Stimulated activated CD8-positive, alpha-beta memory T cell treated with anti-CD3 and anti-CD28 coated beads, Interleukin-7, amount 100 ng/mL, for 24 hours (primary cell): ENCODE measurements at places on chromosomes 16 and 17.

- DNase-seq = no peak
Measured at GRCh38 chr17:70136131-70136530, 33.2 kb upstream of the KCNJ2 start.

- no peak for DNase-seq
Measured at GRCh38 chr17:41211845-41212466, 14.5 kb upstream of the KRTAP9-2 start.

DNA sequence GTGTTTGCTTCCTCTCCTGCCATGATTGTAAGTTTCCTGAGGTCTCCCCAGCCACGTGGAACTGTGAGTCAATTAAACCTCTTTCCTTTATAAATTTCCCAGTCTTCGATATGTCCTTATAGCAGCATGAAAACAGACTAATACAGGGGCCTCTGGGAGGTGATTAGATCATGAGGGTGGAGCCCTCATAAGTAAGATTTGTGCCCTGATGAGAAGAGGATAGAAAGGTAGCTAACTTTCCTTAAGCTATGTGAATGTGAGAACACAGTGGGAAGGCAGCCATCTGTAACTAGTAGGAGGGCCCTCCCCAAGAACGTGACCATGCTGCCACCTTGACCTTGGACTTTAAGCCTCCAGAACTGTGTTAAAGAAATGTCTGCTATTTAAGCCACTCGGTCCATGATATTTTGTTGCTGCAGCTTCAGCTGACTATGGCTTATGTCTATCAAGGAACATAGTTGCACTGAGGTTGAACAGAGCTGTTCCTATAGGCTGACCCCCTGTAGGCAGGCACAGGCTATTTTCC, 30.7 kb downstream of the WWOX start:
- no peak for DNase-seq

- DNase-seq = no peak
Measured at GRCh38 chr16:29708917-29709600, 30.1 kb downstream of the QPRT start.

DNA sequence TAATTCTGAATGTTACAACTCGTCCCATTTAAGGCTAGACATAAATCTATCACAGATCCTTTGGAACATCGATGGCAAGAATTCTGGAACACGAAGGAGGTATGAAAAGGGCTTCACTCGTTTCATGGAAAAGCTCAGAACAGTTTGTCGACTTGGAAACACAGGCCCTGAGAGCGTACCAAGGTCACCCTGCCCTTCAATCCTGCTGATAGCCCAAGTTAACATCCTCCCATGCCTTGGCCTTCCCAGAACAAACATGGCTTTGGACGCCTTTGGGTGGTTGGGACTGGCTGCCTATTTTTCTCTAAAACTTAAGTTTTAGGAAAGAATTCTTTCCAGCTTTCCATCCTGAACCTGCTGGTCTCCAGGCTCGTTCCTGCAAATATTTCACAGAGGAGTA, 396.1 kb downstream of the MAF start:
- DNase-seq = no peak

GRCh38 chr17:4098521-4099209, 44.2 kb downstream of the ZZEF1 start:
- no peak for DNase-seq

DNA sequence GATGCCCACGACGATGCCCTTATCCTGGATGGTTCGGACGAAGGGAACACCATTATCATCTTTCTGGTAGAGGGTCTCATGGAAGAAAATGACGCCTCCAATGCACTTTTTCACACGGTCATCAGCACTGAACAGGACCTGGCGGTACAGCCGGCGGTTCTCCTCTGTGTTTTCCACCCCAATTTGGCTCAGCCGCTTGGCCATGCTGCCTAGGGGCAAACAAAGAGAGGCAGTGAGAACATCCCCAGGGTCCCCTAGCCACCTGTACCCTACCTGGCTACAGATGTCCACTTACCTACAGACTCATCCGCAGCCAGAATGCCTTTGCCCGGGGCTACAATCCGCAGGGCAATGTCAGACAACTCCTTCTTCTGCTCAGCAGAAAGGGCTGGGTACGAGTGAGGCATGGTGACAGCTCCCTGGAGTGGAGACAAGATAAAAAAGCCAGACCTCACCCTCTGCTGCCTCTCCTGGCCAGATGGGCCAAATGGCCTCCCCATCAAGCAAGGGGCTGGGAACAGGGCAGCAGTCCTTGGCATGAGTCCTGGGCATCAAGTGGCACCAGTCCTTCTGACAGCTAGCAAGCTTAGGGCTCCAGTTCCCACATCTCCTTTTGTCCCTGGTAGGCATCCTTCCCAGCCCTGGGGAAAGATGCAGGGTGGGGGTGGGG, 1.4 kb downstream of the ALDOC start:
- no peak for DNase-seq

- DNase-seq = no peak
Measured at GRCh38 chr17:52505601-52506000, 347.1 kb upstream of the CA10 start.

GRCh38 chr17:35433075-35433894, 985 bp upstream of the SLFN12 start:
- DNase-seq = no peak

GRCh38 chr17:27233776-27234175, 60.1 kb upstream of the WSB1 start:
- no peak for DNase-seq

GRCh38 chr17:40306395-40306794, 2.6 kb upstream of the RARA start:
- DNase-seq = no peak

DNA sequence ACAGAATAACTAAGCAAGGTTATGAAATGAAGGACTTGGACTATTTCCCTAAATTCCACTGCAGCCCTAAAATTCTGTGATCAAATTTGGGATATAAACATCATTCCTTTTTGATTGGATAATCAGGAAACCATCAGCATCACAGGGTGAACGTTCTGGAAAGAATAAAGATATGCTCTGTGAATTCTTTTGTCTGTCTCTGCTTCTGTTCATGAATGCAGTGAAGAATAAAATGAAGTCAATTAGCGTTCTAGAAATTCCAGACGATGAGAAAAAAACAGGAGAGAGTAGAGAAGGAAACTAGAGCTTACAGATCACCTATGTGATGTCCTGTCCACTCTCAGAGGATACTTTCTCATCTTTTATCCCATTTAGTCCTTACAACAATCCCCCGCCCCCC, 295.1 kb upstream of the SOX9 start:
- no peak for DNase-seq

GRCh38 chr17:49890852-49891251, 43.0 kb upstream of the TAC4 start:
- DNase-seq = no peak

DNA sequence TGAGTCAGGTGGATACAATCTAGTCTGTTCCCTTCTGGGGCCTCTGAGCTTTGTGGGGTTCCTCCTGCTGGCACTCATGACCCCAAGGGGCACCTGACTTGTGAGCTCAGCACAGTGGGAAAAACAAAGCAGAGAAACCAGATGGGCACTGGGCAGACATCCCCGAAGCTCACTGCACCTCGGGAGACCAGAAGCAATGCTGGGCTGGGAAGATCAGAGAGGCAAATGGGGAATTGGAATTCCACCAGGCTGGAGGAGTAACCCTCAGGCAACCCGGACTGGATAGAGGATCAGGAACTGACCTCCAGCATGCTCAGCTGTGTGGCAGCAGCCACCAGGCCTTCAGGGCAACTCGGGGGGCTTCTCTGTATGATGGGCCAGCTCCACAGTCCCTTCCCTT, 50.3 kb downstream of the ABCC12 start:
- no peak for DNase-seq

DNA sequence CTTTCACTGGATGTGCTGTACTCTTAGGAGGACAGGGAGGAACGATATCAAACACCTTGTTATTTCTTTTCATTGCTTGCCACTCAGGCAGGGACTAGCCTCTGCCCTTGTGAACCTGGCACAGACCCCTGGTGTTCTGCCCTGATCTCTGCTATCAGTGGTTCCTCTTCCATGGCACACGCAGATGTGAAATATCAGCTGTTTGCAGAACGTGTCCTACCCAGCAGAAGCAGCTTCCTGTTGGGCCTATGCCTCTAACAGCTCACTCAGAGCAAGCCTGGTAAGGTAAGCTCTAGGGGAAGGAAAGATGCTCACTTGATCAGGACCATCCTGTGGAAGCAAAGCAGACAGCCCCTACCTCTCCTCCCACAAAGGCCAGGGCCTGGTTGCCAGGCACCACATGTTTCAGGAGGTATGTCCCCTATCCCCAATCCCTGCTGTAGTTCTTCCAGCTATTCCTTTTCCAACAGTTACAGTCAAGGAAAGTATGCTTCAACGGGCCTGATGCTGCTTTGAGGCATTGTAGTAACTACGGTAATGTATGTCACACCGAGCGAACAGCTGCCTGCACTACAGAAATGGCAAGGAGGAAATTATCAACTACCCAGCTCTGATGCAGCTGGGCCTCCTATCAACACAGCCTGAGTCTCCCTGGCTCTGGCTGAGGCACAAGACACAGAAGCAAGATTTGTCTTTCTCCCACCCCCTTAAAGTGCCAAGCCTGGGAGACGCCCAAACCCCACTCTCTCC, 41.3 kb upstream of the GFOD2 start:
- no peak for DNase-seq

- no peak for DNase-seq
Measured at GRCh38 chr16:52095471-52095870, 451.5 kb downstream of the TOX3 start.

GRCh38 chr16:19071811-19072777, 4.7 kb downstream of the COQ7 start:
- peak; percentile 40 for DNase-seq

- no peak for DNase-seq
Measured at GRCh38 chr16:88595101-88595500, 24.9 kb downstream of the ZC3H18 start.

DNA sequence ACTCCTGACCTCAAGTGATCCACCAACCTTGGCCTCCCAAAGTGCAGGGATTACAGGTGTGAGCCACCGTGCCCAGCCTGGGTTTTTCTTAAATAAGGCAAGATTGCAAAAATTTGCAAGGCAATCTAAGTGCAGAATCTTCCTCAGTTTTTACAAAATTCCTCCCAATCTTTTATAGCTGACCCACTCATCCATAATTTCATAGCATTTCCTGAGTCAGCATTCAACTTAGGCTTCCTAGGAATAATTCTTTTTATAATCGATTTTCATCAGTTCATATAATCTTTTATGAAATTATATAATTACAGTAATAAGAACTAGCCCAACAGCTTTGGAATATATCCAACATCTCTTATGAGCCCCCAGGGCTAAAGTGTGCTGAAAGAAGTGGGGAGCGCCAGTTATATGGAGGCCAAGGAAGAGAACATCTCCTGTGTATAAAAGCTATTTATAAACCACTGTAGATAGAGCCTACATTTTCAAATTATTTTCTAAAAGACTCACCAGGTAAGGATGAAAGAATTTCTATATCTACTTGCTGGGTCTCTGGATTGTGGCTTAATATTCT, 14.8 kb downstream of the COIL start:
- DNase-seq = no peak

DNA sequence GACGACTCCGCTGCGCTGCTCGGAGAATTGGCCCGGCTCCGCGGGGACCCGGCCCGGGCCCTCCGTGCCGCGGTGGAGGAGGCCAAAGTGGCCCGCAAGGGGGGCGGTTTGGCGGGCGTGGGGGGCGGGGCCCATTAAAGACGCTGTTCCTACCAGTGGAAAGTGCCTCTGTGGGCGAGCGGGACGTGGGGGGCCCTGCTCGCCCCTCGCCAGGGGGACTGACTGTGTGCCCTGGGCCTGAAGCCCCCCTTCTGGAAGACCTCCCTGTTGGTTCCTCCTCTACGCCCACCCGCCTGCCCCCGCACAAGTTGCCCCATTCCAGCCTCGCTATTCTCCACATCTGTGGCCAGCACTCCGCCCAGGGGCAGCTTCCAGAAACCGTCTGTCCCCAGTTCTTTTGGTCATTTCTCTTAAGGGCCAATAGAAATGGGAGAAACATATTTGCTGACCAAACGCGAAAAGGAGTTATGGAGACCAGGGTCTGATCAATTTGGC, 1.9 kb upstream of the FGF11 start:
- DNase-seq = no peak

GRCh38 chr17:78940708-78941107, 15.5 kb upstream of the TIMP2 start:
- no peak for DNase-seq

GRCh38 chr17:6071528-6072065, 1.4 kb downstream of the WSCD1 start:
- no peak for DNase-seq

DNA sequence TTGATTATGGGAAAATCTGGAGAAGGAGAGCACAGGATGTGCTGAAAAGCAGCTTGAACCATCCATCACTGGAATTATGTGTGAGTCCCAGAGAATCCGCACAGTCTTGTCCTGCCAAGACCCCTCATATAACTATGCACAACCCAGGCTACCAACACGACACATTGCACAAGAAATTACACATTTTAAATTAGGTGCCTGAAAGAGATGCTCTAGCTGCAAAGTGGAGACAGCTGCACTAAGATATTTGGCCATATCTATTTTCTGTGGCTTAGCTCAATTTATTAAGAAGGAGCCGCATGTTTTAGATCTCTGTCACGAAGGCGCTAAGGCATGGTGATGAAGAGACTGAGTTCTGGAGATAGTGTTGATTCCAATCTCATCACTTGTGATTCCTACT, 1308.4 kb downstream of the CDH8 start:
- no peak for DNase-seq

DNA sequence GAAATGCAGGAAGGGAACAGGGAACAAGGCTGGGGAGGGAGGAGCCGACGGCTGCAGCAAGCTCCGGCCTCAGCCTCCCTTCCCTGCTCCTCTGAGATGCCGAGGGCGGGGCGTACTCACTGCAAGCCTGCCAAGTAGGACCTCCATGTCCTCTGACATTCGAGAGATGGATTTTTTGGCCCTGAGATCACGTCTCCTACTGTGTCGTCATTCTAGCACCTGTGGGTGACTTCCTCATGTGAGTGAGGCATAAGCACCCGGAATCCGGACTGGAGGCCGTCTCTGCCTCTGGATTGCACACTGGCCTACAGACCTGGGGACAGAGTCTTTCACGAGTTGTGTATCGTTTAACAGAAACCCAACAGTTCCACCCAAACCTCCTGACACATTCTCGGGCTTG, 14.5 kb downstream of the MRM3 start:
- no peak for DNase-seq

DNA sequence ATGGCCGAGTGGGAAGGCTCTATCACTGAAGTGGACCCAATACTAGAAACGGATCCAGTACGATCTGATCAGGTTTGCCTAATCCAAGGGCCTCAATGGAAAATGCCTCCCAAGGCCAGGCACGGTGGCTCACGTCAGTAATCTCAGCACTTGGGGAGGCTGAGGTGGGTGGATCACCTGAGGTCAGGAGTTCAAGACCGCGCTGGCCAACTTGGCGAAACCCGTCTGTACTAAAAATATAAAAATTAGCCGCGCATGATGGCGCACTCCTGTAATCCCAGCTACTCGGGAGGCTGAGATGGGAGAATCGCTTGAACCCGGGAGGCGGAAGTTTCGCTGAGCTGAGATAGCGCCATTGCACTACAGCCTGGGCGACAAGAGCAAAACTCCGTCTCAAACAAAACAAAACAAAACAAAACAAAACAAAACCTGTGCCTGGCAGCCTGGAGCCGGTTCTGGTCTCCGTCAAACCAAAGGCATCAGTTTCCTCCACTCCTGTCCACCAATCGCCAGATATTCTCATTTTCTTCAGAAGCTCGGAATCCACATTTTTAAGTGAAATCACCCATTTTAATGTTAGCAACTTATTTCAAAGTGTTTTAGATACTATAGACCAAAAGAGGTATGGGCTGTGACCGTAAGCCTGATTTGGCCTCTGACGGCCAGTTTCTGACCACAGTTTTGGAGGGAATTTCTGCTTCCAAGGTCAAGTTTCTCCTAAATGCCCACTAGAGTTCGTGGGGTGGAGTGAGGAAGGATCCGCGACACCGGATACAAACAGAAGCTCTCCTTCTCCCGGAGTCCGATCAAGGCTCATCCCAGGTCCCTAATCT, 664 bp downstream of the NQO1 start:
- DNase-seq = no peak
